NCI-H226 (cell line): ENCODE measurements at places on chromosomes 7 and 10.

DNA sequence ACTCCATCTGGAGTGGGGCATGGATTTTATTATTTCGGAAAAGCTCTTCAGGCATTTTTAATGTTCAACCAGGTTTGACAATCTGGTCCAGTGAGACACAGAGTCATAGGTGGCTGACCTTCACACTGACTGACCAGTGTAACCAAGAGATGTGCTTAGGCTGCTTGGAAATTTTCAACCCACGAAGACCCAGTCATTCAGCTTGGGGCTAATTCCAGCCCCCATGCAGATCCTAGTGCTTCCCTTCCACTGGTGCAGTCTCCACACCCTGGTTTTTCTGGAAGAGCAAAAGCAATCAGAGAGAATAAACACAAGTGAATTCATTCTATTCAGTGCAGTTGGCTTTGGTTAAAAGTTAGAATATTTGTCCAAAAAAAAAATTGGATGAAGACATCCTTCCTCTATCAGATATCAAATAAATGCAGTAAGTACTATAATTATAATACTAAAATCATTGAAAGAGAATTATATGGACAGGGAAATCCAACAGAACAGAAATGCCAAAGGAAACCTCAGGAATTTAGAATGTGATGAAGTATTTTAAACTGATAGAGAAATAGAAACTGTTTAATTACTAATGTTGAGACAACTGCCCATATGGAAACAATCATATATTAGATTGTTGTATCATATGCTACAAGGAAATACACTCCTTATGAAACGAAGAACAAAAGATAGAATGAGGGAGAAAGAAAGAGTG lies 178.0 kb downstream of the NPSR1 start:
- no peak for DNase-seq

DNA sequence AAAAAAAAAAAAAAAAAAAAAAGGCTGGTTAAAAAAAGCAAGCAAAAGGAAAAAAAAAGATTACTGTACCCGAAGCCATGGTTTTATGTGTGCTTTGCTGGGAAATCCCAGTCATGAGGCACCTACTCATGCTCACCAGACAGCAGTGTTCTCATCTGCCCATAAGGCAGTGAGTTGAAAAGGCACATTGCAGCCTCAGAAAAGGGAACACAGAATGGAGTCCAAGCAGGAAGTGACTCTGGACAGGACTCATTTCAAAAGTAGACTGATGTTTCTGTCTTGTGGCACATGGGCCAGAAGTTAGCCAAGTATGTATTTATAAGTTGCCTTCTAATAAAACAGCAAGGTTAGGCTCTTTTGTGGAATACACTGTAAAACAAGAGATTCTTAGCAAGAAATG lies 40.2 kb downstream of the PDSS1 start:
- no peak for DNase-seq

- no peak for DNase-seq
Measured at GRCh38 chr7:89994483-89994882, 159.8 kb upstream of the STEAP1 start.

DNA sequence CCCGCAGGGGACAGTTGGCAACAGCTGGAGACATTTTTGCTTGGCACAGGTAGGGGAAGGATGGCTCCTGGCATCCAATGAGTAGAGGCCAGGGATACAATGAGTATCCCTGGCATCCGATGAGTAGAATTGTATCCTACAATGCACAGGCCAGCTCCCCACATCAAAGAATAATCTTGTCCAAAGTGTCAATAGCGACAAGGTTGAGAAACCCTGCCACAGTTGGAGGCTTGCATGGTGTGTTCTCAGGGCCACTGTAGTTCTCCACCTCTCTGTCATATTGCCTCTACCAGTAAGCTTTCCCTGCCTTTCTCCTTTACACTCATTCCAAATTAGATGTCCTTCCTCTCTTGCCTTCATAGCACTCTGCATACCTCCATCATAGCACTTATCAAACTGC lies 60.7 kb downstream of the ZNF92 start:
- no peak for DNase-seq

DNA sequence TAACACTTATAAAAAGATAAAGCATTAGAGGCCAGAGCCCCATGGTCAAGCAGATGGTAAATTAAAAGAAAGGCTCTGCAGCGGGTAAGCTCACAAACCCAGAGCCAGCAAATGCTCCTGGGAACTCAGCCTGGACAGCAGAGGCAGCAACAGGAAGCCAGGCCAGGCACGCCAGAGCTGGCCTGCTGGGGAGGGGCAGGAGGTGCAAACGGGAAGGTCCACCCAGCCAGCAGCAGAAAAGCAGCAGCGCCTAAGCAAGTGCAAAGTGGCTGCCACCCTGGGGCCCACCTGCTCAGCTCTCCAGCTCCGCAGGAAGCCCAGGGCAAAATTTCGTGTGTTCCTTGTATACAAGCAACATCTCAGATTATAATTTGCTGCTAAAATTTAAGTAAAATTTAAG lies 82.7 kb upstream of the GPR22 start:
- DNase-seq: no peak

DNA sequence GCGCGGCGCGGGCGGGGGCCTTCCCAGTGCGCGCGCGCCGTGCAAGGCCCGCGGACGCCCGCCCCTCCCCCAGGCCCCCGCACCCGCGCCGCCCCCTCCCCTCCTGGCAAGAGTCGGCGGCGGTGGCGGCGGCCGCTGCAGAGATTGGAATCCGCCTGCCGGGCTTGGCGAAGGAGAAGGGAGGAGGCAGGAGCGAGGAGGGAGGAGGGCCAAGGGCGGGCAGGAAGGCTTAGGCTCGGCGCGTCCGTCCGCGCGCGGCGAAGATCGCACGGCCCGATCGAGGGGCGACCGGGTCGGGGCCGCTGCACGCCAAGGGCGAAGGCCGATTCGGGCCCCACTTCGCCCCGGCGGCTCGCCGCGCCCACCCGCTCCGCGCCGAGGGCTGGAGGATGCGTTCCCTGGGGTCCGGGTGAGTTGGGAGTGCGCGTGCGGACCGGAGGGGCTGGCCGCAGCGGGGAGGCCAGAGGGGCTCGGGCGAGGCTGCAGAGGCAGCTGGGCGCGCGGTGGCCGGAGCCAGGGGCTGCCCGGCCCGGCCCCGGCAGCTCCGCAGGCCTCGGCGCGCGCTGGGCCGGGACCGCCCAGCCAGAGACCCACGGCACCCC lies at the start of gene BMPR1A:
TSS of gene BMPR1A (plus strand) at position 109 of the 602 bp plus-strand sequence. CDS start 119,400 bp downstream, outside the sequence.
- DNase-seq: no peak

- DNase-seq: no peak
Measured at GRCh38 chr10:109454691-109455090, 468.6 kb downstream of the XPNPEP1 start.

GRCh38 chr7:46282155-46282554 lies 361.1 kb upstream of the IGFBP3 start:
- DNase-seq: no peak

DNA sequence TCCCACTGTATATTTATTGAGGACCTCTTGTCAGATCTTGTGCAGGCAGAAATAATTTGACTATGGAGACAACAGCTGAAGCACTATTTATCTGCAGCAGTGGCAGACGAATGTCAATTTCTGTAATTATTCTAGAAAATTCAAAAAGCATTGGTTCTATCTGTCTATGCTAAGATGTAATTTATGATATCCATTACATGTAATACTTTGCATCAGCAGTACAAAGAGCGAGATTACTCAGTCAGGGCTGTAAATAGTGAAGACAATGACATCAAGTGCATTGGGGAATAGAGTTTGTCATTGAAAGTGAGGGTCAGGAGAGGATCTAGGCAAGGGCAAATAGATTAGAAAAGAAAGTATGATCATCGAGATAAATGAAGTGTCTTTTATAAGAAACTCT lies 508.2 kb downstream of the ZWINT start:
- no peak for DNase-seq

- DNase-seq: no peak
Measured at GRCh38 chr10:132420469-132420980, 23.5 kb downstream of the PWWP2B start.

DNA sequence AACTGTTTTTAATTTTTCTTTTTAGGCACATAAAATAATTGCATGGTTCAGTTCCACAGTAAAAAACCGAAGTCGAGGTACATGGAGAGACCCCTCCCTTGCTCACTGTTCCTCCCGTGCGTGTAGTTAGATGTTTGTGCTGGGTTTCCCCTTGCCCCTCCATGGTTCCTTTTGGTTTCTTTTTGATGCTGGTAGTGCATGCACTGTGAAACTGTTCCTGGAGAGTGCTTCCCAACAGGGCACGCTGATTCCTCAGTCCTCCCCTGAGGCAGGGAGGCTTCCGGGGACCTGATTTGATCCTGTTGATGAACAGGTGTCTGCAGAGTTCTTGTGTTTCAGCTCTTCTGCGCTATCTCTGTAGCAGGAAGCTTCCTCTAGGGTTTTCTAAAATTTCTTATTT lies 69.5 kb downstream of the ADCY1 start:
- DNase-seq: no peak

DNA sequence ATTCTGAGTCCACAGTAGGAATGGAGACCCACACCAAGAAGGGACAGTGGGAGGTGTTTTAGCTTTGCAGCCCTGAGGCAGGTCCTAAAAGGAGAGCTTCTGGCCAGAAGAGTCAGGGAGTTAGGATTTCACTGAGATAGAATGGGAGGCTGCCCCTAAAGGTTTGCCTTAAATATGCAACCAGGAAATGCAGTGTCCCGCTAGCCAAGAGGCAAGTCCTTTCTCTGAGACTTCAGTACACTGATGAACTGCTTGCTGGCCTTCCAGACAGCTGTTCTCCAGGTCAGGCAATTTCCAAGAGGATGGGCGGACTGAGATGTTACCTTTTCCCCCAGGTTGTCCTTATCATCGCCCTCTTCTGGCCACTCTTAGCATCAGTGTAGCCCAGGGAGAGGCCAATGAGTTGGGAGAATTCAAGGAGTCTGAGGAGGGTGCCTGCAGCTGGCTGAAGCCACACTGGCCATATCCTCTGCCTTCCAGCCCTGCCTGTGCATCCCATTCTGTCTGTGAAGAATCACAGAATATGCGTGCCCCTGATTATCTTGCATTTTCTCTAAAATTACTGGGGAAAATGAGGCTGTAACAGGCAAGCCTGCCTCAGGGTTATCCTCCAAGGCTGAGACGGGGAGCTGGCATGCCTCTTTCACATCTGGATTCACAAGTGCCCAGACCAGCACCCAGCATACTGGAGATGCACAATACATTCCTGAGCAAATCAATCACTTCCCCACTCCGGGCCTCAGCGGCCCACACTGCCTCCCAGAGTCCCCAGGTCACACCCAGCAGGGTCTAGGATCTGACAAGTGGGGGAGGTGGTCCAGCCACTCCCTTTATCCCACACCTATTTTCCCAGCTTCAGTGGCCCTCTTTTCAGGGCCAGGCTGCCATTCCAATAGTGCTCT lies 2.4 kb downstream of the TLL2 start:
- DNase-seq: no peak

DNA sequence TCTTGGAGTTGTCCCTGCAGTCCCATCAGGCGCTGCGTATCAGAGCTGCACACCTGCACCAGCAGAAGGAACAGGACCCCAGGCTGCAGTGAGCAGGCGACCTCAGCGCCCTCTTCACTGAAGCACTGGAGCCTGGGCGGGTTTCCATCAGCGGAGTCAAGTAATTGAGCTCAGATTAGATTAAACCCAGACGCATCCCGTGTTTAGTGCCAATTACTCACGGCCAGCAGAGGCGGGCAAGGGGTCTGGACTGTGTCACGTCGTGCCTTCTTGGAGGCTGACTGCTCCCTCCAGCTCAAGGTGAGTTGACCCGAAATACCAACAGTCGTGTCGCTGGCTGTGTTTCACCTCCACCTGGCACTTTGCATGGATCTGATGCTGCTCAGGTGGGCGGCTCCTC lies 123.6 kb downstream of the CXCL12 start:
- no peak for DNase-seq

- DNase-seq: no peak
Measured at GRCh38 chr10:84452003-84452402, 123.6 kb downstream of the CCSER2 start.

DNA sequence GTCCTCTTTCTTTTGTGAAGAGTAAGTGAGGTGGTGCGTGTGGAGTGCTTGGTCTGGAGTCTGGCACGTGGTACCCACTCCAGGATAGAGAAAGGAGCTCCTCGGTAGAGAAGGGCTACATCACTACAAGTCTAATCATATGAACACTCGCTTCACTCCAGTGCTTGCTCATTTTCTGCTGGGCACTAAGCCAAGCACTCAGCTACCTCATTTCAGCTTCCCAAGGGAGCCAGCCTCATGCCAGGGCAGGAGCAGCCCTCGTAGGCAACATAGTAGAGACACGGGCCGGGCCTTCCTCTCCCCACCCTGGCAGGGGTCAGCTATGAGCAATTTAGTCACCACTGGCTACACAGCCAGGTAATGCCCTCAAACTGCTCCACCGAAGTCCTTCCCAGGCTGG lies 11.4 kb upstream of the HSPA12A start:
- DNase-seq: peak; percentile 43

GRCh38 chr7:12975412-12975811 lies 288.0 kb downstream of the ARL4A start:
- no peak for DNase-seq

DNA sequence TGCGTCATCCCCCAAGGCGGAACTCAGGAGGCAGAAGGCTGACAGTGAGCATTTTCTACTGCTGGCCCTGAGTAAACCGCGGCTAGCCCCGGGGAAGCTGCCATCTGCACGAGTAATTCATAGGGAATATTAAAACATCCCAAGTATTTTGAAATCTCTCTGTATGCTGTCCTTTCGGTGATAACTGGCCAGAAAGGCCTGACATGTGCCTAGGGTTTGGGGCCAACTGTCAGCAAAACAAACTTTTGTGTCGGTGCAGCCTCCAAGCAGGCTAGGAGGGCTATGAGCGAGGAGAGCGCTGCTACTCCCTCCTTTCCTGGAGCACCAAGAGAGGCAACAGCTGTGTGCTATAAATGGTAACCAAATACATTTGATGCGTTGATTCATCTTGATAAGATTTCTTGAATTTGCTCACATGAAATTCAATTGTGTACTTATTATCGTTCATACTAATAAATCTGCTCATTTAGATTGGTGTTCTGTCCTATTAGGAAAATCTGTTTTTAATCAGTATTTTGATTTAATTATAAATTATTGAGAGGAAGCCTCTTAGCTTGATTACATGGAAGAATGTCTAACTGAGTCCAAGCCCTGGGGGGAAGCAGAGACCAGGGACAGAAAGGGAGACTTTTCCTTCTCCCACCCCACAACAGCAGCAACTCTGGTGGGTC lies 124.4 kb upstream of the NPS start:
- no peak for DNase-seq

DNA sequence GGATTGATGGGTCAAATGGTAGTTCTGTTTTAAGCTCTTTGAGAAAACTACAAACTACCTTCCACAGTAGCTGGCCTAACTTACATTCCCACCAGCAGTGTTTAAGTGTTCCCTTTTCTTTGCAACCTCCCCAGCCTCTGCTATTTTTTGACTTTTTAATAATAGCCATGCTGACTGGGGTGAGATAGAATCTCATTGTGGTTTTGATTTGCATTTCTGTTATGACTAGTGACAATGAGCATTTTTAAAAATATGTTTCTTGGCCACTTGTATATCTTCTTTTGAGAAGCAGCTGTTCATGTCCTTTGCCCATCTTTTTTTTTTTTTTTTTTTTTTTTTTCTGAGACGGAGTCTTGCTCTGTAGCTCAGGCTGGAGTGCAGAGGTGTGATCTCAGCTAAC lies 155.2 kb upstream of the BMPER start:
- no peak for DNase-seq

GRCh38 chr7:84297616-84298015 lies 103.0 kb upstream of the SEMA3A start:
- no peak for DNase-seq

GRCh38 chr7:128867842-128868623 lies 5.4 kb downstream of the ATP6V1F start:
- DNase-seq: no peak
